ENCODE measurements at places on chromosomes 7 and 10.

DNA sequence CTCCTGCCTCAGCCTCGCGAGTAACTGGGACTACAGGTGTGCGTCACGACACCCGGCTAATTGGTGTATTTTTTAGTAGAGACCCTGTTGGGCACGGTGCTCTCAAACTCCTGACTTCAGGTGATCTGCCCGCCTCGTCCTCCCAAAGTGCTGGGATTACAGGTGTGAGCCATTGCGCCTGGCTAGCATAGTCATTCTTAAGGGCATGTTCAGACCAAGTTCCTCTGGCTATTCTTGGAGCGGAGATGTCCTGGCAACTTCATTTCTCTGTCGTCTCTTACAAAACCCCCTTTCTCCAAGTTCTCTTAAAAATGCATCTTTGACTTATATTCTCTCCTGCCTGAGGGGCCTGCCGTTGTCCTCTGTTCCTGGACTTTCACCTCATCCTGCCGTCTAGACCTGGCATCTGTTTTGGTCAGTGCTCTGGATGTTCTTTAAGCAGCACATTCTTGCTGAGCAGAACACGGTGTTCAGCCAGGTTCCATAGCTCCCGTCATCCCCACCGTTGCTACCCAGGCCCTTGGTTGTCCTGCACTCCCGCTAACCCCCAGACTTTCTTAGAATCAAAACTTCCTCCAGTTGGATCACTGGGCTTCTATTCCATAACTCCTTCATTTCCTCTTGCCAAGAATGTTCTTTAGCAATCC, 509.9 kb upstream of the GALNT17 start:
- no peak for DNase-seq

GRCh38 chr7:106840342-106840741, 24.7 kb upstream of the PIK3CG start:
- no peak for DNase-seq

GRCh38 chr10:24277771-24278170, 68.8 kb downstream of the KIAA1217 start:
- no peak for DNase-seq

DNA sequence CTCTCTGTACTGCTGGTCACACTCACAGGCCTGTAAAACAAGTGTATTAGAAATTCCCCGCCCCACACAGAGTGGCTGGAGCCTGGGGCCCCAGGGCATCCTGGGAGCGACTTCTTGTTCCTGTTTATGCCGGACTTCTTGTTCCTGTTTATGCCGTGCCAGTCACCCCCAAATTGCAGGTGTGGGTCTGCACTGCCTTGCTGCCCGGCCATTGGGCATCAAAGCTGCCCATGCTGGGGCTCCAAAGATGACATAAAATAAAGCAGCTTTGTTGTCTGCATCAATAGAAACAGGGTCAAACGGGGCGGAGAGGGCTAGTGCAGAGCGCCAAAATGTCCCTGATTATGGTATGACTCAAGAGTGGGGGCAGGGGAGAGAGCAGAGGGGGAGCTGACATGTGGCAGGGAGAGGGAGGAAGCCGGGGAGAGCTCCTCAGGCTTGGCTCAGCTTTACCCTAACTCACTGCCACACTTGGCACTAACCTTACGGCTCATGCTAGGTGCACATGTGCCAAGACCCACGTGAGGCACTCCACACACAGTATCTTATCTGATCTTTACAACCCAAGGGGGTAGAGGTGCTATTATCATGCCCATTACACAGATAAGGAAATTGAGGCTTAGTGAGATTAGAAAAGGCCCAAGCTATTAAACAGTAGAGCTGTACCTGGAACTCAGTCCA, 98.4 kb downstream of the PIP4K2A start:
- DNase-seq, result peak; percentile 77

GRCh38 chr10:17065273-17065672, 64.3 kb downstream of the CUBN start:
- DNase-seq, result no peak

DNA sequence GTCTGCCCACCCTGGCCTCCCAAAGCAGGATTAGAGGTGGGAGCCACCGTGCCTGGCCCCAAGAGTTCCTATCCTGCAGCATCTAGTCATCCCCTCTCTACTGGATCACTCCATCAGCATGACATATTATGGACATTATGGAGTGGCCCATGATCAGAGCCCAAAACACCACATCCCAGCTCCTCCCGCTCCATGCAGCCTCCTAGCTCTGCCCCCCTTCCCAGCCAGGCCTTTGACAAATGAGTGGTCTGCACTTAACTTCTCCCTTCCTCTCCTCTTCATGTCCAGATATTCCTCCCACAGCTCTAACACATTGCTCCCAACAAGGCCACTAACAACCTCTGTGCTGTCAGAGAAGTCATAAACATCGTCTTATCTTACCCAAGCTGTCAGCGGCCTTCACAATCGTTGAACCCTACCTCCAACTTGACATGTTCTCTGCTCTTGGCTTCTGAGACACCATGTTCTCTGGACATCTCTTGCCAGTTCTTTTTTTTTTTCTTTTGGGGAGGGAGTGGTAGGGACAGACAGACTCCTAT, 187.6 kb downstream of the NSUN6 start:
- no peak for DNase-seq

DNA sequence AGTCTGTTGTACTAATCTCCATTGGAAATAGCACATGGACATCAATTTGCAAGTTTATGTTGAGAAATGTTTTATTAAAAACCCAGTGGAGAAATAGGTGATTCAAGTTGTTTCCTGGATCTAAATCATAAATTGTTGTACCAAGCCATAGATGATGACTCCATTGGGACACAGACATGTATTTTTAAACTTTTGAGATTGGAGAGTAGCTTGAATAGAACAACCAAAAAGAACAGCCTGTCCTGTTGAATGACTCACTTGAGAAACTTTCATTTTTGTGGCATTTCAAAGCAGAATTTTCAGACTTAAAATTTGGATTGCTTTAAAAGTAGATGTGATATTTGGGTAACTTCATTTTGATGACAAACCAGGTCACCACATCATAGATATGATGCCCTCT, 197.5 kb downstream of the GPAM start:
- DNase-seq, result no peak

DNA sequence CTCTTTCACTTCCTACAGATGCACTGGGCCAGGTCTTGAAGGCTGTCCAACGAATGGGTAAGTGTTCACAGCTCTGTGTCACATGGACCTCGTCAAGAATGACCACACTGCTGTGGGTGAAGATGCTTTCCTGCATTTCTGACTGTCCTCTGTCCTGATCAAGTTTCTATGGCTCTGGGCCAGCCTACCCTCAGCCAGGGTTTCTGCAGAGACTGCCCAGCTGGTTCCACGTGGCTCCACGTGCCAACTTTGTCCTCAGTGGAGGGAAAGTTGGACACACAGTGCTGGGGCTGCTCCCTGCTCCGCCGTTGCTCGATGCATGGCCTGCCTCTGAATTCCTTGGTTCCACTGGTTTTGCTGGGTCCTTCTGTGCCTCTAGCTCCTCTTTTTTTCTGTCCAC, 152.3 kb downstream of the EGFR start:
- DNase-seq, result no peak

GRCh38 chr10:13338390-13339110, 9.5 kb downstream of the SEPHS1 start:
- DNase-seq, result no peak

GRCh38 chr7:13028825-13029099, 341.3 kb downstream of the ARL4A start:
- DNase-seq, result no peak

DNA sequence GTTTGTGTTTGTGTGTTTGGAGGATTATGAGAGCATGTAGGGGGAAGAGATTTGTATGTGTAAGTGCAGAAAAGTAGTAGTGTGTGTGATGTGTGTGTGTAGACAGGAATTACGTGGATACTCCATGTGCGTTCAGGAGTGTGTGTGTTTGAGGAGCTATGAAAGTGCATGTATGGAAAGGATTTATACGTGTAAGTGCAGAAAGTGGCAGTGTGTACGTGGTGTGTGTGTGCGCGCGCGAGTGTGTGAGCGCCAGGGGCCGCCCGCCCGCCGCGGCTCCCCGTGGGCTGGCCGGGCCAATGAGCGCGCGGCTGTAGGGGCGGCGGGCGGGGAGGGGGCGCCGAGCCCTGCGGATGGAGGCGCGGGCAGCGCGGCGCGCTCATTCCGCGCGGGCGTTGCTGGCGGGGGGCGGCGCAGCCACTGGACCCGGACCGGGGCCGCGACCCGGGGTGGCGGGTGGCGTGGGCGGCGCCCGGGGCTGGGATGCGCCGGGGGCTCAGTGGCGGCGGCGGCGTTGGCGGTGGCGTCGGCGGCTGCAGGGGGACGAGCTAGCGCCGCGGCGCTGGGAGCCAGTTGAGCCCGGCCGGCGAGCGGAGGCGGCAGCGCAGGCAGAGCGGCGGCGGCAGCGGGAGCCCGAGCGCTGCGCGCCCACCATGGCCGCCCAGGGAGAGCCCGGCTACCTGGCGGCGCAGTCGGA, at the start of gene BICC1:
BICC1 (plus strand) TSS at position 382 of the 697 bp plus-strand sequence; CDS start at position 654, 272 bp downstream.
- peak; percentile 69 for DNase-seq

All from islet precursor cell (in vitro differentiated cells).